ENCODE measurements at places on chromosomes 1 and 21.

- no peak for DNase-seq
These were observed 45.0 kb downstream of the ZBTB40 start for GRCh38 chr1:22496536-22497160.

GRCh38 chr1:240803151-240803550 lies 191.2 kb upstream of the GREM2 start:
- no peak for DNase-seq

- DNase-seq, result no peak
These were observed 113.5 kb downstream of the MAP3K21 start for GRCh38 chr1:233440951-233441401.

DNA sequence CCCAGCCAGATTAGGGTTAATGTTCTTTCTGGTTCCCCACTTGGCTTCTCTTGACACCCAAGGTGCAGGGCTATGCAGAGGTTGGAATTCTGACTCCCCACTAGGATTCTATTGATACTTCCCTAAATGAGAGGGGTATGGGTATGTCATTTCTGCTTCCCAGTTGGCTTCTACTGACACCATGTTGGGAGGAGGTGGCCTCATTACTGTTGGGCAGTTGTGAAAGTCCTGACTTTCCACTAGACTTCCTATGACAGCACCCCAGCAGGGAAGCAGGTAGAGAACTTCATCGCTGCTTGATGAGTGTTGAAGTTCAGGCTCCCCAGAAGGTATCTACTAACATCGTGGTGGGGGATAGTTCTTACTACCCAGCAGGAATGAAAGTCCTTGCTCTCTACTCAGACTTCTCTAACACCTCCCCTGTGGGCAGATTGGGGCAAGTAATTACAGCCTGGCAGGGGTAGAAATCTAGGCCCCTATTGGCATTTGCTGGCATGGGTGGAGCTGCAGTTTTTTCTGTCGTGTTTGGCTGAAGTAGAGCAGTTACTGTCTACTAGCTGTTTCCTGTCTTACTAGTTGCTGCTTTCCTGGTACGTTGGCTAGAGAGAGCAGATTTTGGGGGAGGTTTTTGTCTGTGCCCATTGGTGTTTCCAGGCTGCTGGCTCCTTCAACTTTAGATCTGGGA lies 41.5 kb downstream of the ZYG11B start:
- DNase-seq, result no peak

GRCh38 chr1:72197786-72198185 lies 84.6 kb downstream of the NEGR1 start:
- no peak for DNase-seq

DNA sequence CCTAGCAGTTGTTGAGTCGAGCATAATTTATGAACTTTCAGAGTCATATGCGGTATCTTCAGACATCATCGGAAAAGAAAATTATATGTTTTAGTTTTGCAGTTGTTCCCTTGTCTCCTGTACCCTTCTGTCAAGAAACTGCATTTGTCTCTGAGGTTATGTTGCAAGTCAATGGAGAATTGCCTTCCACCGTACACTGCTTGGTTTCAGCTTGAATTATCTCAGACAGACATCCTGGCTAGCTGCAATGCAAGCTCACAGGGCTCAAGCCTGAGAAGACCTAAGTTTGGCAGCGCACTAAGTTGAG lies 156.0 kb downstream of the NFIA start:
- DNase-seq, result no peak

DNA sequence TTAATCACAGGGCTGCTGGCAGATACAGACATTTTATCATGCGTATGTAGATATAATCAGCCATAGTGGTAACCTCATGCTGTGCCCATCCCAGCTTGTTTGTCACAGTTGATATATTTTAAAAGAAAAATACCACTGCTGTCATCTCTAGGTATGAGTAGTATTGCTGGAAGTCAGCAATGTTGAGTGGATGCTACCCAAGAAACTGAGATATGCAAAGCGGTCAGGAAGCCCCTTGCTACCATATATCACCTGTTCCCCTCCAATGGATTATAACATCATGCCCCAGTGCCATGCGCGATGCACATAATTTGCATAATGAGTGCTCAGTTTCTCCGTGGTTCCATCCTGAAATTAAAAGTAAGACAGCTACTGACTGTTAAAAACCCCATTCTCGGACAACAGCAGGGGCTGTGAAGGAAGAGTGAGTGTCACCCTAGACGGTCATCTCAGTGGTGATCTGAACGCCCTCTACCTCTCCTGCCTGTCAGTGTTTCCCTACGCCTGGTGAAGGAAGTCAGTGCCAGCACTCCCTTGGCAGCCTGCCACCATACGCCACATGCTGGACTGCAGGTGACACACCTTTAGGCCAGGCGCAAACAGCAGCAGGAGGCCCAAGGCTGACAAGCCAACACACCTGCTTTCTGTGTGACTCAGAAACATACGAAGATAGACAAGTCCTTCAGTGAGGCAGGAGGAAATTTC lies 2.7 kb downstream of the IL10RB start:
- no peak for DNase-seq

DNA sequence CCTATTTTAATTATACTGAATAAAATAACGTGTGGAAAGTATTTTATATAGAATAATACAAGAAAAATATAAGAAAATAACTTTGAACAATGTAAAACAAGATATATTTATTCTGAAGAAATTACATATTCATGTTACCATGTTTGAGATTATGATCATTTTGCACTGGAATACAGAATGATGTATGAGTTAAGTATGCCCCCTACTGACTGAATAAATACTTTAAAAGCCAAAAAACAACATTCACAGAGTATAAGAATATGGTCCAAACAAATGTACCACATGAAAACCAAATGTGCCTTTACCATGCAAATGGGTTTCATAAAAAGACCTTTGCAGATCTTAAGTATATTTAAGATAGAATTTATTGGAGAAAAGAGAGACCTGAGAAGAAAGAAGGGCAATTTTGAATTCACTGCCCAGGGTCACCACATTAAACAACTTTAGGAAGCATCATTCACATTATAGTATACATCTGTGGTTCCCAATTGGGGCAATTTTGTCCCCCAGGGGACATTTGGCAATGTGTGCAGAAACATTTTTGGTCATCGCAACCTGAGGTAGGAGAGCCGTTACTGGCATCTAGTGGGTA lies 136.6 kb upstream of the GFI1 start:
- DNase-seq, result no peak

DNA sequence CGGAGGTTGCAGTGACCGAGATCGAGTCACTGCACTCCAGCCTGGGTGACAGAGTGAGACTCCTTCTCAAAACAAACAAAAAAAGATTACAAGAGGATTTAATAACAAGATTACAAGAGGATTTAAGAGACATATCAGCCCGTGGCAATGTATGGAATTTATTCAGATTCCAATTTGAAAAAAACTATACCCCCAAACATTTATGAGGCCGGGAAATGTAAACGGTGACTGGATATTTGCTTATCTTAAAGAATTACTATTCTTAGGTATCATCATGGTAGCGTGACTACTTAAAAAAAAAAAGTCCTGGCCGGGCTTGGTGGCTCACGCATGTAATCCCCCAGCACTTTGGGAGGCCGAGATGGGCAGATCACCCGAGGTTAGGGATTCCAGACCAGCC lies 21.2 kb upstream of the ELK4 start:
- no peak for DNase-seq

DNA sequence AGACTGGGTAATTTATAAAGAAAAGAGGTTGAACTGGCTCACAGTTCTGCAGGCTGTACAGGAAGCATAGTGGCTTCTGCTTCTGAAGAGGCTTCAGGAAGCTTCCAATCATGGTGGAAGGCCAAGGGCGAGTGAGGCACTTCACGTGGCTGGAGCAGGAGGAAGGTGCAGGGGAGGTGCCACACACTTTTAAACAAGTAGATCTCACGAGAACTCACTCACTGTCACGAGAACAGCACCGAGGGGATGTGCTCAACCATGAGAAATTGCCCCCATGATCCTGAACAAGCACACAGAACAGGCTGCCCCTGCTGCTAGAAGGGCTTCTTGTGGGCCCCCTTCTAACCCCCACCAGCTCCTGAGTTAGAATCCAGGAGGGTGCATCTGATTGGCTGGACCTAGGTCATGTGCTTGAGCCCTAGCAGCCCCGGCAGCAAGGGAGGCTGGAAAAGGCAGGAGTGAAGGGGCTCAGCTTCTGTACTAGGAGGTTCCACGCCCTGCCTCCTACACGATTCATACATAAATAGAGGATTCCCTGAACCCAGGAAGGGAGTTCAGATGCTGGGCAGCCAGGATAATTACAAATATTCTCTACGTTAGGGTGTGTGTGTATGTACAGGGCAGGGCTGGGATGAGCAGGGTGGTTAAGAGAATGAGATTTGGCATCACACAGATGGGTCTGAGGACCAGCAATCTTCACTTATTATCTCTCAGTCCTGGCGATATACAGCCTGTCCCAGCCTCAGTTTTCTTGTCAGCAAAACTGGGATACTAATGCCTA lies 72.8 kb upstream of the ATP5PO start:
- DNase-seq, result no peak

DNA sequence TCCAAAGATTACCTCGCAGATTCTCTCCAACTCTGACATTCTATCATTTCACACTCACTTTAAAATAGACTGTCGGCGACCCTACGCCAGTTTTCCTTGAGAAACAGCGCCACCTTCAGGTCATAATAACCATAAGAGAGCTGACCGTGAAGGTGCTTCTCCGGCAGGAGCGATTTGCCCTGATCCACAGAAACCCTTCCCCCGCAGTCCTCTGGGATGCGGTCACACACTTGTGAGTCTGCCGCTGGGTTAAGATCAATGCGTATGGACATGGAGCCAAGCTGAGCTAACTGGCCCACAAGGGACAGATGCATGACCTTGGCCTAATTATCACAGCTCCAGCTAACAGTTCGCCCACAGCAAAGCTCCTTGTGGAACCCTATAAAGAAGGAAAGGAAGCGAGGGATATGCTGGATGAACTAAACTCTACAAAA lies 32.8 kb upstream of the IFNAR2 start:
- peak; percentile 22 for DNase-seq

DNA sequence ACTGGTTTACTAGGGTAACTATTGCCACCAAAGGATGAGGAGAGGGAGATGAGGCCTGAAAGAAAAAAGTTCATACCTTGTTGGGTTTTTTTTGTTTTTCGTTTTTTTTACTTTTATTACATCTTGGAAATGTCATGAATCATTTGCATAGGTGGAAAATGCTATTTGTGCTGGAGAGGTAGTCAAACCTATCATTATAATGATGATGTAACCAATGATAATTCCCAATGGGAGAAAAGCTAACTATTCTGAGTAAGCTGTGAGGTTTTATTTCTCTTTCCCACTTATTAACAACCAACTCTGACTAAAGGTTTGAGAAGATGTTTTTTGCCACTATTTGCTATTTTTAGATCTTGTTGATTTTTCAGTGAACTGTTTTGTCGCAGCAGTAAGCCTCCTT lies 29.0 kb downstream of the SH3GLB1 start:
- DNase-seq, result no peak

- no peak for DNase-seq
These were observed 4.8 kb downstream of the RSPO1 start for GRCh38 chr1:37629726-37630425.

DNA sequence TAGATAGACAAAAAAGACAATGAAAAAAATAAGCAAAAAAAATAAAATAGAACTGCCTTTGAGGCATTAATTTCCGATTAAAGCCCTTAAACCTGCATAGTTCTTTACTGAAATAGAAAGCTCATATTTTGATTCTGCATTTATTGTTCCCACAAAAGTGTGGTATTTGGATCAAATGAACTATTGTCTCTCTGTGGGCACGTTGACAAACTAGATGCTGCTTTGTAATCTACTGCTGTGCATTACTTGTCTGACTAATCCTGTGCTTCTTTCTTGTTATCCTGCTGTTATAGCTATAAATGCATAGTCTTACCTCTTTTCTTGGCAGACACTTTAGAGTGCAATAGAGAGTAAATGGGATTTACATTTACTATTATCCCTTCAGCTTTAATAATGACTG lies 31.4 kb upstream of the SLC35D1 start:
- no peak for DNase-seq

GRCh38 chr1:7755448-7755847 lies 15.6 kb upstream of the VAMP3 start:
- DNase-seq, result no peak

DNA sequence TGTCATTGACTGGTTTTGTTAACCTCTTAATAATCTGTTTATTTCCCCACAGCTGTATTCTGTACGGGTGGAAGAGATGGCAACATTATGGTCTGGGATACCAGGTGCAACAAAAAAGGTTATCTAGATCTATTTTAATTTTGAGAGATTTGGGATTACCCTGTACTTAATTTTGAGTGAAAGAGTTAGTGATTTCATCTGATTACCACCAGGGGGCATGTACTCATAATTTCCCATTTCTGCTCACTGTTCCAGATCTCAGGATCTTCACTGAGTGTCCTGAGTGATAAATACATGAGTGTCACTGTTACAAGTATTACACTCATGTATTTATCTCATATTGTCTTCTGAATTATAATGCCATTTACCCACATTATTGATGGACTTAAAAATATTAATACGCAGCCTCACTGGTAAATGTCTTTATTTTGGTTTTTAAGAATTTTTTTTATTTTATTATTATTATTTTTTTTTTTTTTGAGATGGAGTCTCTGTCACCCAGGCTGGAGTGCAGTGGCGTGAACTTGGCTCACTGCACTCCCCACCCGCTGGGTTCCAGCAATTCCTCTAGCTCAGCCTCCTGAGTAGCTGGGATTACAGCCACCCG lies 27.4 kb downstream of the DTL start:
- DNase-seq, result no peak

DNA sequence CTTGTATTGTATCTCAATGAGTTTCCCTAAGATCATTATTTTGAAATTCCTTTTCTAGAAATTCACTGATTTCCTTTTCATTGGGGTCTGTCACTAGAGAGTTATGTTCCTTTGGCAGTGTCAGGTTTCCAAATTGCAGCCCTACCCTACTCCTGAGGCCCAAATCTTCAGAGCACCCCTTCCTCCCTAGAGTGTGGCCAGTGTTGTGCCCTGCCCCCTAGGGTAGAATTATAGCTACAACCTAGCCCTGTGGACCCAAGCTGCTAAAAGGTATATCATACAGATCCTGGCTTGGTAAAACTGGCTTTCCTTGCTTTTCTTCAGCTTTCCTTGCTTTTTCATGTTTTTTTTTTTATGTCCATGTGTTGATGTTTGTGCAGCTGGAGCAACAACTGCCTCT lies 60.7 kb downstream of the DIPK1A start:
- no peak for DNase-seq

- no peak for DNase-seq
These were observed at the start of gene KRTAP12-2 for GRCh38 chr21:44666401-44667320. Gene KRTAP12-2 (minus strand): TSS chr21:44666927. CDS start chr21:44666886, 41 bp downstream.

DNA sequence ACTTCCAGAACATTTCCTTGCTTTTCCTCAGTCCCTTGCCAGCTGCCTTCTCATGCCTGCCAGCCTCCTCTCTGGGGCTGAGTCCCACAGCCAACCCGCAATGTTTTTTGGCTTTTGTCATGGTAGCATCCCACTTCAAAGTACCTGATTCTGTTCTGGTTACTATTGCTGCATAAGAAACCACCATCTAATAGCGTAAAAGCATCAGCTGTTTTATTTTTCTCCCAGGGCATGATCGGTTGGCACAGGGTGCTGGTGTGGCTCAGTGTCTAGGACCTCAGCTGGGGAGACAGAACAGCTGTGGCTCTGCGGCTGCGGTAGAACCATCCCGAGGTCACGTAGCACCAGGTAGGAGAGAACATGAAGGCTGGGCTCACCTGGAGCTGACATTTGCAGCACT lies 8.9 kb upstream of the PRMT2 start:
- DNase-seq, result no peak
